ENCODE measurements at places on chromosomes 4 and X.

DNA sequence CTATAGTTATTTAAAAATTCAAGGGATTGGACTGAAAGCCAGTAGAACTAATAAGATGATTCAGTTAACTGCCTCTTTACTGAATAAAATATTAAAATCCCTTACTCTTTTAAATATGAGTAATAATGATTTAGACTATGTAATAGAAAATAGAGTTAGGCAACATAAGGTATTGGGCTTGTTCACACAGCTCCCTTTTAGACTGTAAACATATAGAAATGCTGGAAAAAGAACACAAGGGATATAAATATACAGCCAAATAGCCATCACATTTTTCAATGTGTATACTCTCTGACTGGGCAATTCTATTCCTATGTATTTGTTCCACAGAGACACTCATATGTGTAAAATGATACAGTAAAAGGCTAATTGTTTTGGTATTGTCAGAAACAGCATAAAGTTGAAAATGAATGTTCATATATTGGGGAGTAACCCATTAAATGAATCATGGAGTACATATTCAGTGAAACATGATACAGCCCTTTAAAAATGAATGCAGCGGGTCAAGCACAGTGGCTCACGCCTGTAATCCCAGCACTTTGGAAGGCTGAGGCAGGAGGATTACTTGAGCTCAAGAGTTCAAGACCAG, 129.8 kb downstream of the TBC1D19 start:
- DNase-seq: no peak

- DNase-seq: no peak
Observed at GRCh38 chr4:124883632-124884031, 171.1 kb upstream of the ANKRD50 start.

DNA sequence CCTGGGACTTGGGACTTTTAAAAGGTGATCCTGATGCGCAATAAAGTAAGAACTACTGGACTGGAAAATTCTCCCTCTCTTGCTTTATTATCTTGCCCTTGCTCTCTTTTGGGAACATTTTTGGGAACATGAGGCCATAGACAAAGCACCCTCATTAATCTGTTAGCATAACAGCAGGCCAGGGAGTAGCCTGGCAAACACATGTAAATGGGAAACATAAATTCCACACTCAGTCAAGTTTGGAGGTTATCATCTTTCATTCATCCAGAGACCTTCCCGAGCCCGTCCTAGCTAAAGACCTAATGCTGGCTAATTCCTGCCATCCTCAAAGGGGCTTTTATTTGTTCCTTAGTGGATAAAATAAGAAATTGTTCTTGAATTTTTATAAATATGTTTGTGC, 162.8 kb upstream of the ARX start:
- no peak for DNase-seq

DNA sequence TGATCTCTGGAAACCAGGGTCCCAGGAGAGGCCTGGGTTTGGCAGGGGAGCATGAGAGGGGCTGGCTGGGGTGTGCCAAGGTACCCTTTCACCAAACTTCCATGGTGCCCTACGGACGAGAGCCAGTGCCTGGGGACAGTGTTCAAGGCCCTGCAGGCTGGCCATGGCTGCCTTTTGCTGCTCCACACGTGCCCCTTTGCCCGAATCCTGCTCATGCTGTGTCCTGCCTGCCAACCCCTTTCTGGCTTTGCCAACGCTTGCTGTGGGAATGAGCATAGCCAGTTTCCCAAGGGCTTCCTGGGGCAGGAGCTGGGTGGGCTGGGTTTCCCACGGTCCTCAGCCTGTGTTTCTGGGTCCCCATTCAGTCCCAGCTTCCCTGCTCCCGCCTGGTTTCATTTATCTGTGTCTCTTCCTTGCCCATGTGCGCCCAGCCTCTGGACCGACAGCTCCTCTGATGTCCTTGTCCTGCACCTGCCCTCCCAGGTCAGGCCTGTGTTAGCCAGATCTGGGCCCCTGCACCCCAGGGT, 17.3 kb downstream of the CPZ start:
- no peak for DNase-seq

- no peak for DNase-seq
Observed at GRCh38 chr4:173958445-173958844, 325.0 kb downstream of the FBXO8 start.

DNA sequence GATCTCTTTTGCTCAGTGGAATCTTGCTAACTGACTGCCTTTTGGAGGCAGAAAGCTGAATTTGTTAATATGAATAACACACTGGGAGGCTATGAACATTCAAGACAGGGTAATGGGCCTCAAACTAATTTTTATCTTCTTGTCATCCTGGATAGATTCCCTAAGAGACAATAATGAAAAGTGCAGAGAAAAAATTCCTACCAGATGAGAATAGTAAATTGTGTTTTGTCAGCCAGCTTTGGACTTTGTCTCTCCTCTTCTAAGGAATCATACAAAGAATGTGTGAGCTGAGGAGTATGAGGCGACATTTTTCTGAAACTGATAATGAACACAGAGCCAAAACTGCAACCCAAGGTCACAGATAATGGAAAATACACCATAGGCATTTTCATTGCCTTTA, 649.3 kb downstream of the IQCM start:
- no peak for DNase-seq

DNA sequence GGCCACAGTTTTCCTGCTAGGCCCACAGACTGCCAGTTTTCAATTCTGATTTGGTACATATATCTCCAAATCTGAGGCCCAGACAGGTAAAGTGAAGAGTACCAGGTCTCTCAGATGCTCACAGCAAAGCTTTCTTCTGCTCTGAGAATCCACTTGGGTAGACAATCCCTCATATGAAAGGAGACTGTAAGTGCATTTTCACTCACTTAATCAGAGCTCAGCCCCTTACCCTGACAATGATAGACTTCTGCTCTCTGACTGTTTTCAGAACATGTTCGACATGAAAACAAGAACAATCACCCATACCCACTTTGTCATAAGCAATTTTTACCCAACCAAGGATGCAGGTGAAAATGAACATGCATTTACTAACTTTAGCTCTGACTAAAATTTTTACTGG, 7.1 kb downstream of the GPRIN3 start:
- no peak for DNase-seq

GRCh38 chrX:123277821-123278220, 93.7 kb downstream of the GRIA3 start:
- DNase-seq: no peak

DNA sequence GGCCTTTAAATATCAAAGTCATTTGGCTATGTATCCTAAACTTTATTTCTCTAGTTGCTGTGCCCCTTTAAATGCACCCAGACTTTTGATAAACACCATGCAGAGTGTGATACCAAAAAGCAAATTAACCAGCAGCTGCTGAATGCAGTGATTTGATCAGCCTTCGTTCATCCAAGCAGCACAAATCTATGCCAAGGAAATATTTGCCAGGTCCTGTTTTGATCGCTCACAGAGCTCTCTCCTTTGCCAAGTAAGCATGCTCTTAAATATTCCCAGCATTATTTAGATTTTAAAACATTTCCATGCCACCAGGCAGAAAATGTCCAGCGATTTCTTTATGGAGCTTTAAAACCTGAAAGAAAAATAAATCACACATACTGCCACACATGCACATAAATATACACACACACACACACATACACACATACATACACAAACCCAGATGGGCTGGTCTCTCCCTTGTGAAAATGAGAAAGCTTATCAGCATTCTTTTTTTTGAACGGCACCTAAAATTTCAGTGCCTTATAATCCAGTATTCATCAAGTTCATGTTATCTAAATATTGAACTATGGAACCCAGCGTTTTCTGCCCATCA, 35.7 kb downstream of the BTC start:
- no peak for DNase-seq

- DNase-seq: no peak
Observed at GRCh38 chr4:2799224-2799911, 6.5 kb downstream of the SH3BP2 start.

DNA sequence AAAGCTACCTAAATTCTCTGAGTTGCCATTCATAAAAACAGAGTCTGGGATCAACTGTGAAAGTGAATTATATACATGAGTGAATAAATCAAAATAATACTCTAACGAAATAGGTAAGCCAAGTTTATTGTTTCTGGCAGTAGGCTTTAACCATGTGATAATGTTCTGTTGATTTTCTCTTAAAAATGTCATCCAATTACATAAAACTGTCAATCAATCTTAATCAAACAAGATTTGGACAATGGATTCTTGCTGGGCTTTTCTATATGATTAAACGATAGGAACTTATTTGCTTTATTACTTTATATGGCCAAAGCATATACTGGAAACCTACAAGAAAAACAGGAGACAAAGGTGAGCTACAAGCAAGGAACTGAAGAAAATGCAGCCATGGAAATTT, 148.8 kb downstream of the INPP4B start:
- no peak for DNase-seq

DNA sequence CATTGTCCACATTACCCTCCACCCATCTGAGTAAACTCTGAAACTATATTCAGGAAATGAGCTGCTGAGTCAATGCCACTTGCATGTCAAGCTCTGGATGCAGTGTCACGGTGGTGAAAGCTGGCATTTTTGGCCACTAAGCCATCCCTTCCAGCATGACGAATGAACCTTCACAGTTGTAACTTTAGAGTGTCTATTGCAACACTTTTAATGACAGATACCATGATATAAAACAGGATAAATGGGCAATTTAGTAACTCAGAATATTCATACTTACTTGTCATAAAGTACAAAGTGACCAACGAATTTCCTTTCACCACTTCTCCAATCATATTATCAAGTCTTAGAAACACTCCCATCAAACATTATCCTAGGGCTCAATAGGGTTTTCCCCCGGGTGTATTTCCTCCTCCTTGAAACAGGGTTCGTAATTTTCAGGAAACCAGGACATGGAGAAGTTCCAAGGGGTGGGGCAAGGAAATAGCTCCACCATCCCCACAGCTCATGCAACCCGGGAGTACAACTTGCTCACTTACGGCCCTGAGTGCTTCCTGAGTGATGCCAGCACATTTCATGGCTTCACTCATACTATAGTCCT, 73.1 kb downstream of the MTHFD2L start:
- DNase-seq: peak; percentile 93

- peak; percentile 4 for DNase-seq
Observed at GRCh38 chrX:111270339-111270738, at the start of gene CAPN6. CAPN6 (minus strand) TSS chrX:111270483; CDS start chrX:111263936, 6,547 bp downstream.

GRCh38 chr4:113618205-113618604, 143.3 kb downstream of the CAMK2D start:
- peak; percentile 40 for DNase-seq

- no peak for DNase-seq
Observed at GRCh38 chrX:120016068-120016441, 61.4 kb downstream of the RHOXF2B start.

- no peak for DNase-seq
Observed at GRCh38 chrX:24838629-24839028, 144.9 kb downstream of the POLA1 start.

DNA sequence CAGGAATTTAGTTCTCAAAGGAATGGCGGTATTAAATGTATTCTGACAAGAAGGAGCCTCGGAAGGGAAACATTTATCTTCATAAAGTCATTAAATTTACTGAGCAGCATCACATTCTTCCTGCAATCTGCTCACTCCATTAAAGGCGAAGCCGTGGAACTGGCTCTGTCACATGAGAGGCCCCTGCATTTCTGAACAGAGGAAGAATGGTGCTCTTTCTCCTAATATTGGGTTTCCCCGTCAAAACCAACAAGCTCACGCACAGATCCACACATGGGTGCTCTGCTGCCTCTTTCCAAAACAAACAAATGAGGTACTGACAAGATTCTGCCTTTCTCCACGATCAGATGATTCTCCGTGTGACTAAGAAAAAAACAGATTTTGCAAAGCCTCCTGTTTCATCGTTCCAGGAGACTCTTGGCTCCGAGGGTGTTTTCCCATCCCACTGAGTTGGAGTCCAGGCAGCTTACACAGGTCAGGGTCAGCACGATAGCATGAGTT, 191.2 kb downstream of the IDS start:
- DNase-seq: peak; percentile 46

DNA sequence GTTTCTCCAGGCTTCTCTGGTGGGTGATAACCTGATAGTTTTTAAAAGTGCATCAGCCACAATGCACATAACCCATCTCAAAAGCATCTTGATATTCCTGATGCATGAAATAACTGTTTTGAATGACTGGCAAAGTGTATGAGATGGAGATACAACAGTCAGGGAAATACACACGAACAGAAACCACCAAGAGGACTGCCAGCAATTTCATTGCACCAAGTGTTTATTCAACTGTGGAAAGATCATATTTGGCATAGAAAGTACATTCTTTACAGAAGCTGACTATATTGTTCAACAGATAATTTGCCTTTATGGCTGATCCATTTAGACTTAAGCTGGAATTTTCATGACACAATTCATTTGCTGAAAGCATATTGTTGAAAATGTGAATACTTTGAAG, 139.5 kb downstream of the SLIT2 start:
- peak; percentile 70 for DNase-seq

- no peak for DNase-seq
Observed at GRCh38 chrX:18424482-18425198, 768 bp upstream of the CDKL5 start.

DNA sequence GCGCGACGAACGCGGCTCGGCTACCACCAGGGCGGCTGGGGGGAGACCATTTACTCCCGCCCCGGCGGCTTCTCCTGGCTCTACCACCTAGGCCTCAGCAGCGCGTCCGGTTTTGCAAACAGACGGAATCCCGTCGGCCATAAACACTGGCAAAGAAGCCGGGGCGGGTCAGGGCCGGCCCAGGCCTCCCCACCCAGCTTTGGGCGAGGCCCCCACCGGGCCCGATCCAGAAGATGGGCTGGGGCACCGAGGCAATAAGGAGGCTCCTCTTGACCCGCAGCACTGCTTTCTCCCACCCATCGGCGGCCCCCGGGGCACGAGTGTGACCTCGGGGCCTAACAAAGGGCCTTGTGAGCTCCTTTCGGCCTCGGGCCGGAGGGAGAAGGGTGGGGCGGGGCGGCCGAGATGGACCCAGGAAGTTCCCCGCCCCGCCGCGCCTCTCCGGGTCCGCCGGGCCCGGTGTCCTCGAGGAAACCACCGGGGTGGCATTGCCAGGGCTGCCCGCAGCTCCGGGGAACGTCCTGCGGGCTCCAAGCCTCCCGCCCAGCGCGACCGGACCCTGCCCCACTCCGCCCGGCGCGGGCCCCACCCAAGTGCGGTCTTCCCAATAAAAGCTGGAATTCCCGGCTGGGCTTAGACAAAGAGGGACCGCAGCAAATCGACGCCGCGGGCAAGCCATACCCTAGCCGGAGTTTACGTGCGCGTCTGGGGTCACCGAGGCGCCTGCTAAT, 5.9 kb downstream of the BCOR start:
- no peak for DNase-seq

Measured in stromal cell of bone marrow (primary cell).